M059J (cell line): ENCODE measurements at places on chromosomes 3 and 15. TPM values are rescaled to one million over a fixed set of nuclear protein-coding genes. Genes with fewer than 3 reads are reported as not detected.
A peak's percentile ranks its signal among the peaks of the same experiment; 100 is the strongest.

DNA sequence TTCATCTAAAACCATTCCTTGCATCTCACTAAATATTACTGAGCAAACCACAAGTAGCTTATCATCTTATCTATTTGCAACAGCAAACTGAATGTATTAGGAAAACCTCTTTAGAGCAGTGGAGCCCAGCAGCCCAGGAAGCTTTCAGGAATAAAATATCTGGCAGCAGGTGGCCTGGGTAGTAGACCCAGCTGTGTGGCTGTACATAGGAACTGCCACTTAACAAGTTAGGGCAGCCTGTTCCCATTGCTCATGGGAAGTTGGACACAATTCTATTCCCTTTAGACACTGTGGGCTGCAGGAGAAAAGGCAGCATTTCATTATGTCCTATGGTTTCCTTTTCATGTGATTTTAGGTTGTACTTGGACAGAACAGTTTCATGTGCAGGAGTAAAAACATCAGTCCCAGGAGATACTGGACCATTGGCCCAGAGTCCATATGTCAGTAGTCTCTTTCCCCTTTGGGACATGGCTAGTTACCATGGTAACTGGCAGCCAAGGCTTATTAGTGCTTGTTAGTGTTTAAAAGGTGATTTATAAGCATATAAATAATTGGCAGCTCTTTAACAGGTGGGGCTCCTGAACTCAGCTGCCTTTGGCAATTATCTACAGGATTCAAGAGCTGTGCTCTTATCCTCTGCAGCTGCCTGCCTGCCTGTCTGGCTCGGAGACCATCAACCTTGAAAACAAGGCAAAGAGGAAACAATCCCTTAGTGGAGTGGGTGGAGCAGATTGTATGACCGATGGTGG lies 28.9 kb upstream of the LSAMP start:
- no peak for DNase-seq

DNA sequence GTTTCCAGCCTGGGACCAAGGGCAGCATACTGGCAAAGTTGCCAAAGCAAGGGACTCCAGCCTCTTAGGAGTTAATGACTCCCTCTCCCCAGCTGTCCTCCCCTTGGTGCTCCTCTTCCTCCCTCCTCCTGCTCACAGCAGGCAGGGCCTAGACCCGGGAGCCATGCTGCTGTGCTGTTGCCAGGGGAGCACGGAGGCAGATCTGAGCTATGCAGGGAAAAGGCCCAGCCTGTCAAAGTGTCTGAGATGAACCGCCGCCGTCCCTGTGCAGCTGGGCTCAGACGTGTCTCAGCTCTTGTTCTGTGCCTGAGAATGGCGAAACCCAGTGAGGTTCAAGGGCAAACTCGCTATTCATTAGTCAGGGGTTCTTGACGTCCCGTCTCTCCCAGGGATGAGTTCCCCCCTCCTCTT lies 60.8 kb upstream of the POLG start:
- no peak for DNase-seq

DNA sequence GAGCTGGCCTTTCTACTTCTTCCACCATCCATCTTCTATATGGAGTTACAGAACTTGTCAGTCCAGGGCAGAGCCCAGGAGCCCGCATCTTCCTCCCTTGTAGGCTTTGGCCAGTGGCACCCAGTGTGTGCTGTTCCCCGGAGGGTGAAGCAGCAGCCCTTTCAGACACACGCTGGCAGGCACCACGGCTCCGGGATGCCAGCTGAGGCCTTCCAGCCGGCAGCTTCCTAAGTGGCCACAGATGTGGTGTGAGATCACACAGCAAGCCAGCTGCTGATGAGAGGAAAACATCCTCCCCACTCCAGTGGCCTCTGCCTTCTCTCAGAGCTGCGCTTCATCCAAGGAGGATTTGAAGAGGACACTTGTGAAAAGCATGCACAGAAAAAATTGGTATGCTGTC lies 24.1 kb downstream of the CRABP1 start:
- no peak for DNase-seq

- DNase-seq: no peak
These were observed 71.0 kb downstream of the EDEM1 start for GRCh38 chr3:5258526-5258925.

DNA sequence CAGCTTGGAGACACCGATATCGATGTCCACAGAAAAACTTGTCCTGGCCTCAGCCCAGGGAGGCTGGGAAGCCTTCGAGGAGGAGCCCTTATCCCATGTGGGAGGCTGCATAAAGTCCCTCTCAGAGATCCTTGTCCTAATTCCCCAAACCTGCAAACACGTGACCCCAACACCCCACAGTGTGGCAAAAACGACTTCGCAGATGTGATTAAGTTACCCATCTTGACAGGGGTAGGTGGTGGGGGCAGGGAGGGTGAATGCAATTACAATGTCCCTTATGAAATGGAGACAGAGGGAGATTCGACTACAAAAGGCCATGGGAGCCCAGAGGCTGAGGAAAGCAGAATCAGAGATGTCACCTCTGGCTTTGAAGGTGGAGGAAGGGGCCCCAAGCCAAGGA lies 2.3 kb upstream of the TLR9 start:
- no peak for DNase-seq

GRCh38 chr3:78791753-78792152 lies 976.0 kb downstream of the ROBO1 start:
- no peak for DNase-seq

DNA sequence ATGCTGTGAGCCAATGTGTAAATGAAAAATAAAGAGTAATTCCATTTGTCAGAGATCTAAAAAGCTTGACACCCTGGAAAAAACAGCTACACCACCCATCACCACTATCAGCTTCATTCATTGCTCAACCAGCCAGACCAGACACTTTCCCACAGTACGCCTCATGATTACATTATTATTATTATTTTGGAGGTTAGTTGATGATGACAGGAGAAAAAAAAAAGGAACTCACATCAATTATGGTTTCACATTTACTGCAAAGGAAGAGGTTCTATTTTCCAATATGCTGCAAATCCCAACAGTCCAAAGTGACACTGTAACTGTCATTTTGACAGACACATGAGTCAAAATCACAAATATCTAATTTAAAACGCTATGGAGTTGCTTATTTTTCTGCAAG lies 134.7 kb upstream of the TSC22D2 start:
- DNase-seq: no peak

DNA sequence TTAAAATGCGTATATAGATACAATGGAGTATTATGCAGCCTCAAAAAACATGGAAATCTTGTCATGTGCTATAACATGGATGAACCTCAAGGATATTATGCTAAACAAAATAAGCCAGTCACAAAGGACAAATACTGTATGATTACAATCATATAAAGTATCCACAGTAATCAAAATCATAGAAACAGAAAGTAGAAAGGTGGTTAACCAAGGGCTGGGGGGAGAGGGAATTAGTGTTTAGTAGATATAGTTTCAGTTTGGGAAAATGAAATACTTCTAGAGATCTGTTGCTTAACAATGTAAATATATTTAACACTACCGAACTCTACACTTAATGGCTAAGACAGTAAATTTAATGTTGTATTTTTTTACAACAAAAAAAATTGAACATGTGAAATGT lies 9.0 kb downstream of the TOP2B start:
- no peak for DNase-seq

GRCh38 chr3:195559723-195560409 lies 16.7 kb upstream of the PPP1R2 start:
- peak; percentile 47 for DNase-seq

- no peak for DNase-seq
These were observed 187.9 kb downstream of the SUCNR1 start for GRCh38 chr3:152061296-152061695.

- no peak for DNase-seq
These were observed 7.3 kb upstream of the CHCHD6 start for GRCh38 chr3:126696701-126697267.

- no peak for DNase-seq
These were observed 85.6 kb upstream of the ALDH1A3 start for GRCh38 chr15:100794008-100794407.

DNA sequence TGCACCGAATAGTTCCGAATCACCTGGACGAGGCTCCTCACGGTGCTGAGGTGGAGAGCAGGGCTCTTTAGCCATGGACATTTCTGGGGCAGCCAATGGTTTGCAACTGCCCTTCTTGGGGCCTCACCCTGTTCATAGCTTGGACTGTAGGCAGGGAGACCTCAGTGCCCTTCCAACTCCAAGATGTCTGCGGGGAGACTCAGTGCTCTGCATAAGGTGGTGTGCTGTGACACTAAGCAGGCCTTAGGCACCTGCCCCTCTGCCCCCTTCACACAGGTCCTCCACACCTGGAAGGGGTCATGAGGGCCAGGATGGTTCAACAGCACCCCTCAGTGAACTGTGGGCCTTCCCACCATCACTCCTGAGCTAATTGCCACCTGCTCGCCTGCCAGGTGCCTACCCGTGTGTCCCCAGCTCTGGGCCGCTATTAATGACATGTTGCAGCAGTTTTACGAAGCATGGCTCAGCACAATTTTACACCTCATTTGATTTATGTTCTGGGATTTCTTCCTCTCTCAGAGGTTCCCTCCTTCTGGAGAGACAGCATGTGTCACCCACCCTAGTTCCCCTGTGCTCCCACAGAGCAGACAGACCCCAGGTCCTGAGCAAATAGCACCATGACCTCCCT lies 101.2 kb upstream of the SMAD3 start:
- no peak for DNase-seq

DNA sequence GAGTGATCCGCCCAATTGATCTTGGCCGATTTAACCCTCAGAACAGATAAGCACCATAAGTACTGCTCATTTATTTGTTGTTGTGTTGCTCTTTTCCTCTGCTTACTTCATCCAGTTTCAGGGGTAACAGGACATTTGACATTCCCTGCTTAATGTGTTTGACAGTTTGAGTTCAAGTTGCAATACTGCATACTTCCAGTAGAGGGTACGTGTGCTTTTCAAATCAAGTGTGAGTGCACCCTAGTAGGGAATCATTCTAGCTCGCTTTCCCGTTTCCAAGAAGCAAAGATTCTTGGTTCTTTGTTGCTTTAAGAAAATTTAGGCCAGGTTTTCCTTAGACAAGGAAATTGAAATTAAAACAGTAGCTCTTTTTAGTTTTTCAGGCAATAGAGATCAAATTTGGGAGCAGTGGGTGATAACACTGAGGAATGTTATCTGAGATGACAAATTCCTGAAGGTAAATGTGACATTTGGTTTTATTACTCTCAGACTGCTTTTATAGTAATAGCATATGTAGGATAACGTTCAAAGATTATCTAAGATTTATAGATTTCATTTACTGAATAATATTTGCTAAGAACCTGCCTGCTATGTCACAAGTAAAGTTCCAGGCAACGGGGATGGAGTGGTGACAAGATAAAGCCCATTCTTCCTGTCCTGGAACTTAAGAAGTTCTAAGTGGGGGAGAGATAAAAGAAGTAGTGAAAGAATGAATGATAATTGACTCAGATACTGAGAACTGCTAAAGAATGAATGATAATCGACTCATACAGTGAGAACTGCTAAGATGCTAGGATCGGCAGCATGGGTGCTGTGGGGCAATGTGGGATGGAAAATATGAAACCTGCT lies 73.3 kb downstream of the SYNPR start:
- DNase-seq: peak; percentile 47

DNA sequence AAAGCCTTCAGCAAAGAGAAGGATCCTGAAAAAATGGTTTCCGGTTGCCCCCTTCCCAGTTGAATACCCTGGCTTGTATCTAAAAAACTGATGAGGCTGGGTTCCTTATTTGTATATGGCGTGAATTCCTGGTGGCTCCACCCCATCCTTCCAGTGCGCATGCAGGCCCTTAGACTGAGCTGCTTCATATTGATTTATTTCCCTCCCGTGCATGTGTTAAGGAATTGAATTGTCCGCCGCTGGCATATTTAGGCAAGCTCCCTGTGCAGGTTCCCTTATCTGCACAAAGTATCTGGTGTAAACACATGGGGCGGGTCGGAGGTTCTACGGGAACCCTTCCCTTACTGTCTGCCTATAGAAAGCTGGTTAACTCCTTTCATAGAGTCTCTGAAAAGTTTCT lies 362.4 kb downstream of the FEZF2 start:
- DNase-seq: no peak

DNA sequence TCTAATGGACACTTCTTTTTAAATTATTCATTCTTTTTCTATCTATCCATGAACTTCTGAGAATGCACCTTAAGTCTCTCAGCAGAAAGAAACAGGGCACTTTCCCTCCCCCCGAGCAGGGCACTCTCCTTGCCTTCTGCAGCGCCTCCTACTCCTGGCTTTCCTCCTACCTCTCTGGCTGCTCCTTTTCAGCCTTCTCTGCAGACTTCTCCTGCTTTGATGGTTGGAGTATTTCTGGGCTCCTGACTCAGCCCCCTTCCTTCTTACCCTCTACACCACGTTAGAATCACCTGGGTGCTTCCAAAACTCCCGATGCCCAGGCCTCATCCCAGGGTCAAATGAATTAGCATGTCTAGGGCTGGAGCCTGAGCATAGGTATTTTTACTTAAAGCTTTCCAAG lies 3.4 kb downstream of the SCN5A start:
- DNase-seq: no peak

- no peak for DNase-seq
These were observed 50.2 kb downstream of the HHLA2 start for GRCh38 chr3:108346301-108347227.

DNA sequence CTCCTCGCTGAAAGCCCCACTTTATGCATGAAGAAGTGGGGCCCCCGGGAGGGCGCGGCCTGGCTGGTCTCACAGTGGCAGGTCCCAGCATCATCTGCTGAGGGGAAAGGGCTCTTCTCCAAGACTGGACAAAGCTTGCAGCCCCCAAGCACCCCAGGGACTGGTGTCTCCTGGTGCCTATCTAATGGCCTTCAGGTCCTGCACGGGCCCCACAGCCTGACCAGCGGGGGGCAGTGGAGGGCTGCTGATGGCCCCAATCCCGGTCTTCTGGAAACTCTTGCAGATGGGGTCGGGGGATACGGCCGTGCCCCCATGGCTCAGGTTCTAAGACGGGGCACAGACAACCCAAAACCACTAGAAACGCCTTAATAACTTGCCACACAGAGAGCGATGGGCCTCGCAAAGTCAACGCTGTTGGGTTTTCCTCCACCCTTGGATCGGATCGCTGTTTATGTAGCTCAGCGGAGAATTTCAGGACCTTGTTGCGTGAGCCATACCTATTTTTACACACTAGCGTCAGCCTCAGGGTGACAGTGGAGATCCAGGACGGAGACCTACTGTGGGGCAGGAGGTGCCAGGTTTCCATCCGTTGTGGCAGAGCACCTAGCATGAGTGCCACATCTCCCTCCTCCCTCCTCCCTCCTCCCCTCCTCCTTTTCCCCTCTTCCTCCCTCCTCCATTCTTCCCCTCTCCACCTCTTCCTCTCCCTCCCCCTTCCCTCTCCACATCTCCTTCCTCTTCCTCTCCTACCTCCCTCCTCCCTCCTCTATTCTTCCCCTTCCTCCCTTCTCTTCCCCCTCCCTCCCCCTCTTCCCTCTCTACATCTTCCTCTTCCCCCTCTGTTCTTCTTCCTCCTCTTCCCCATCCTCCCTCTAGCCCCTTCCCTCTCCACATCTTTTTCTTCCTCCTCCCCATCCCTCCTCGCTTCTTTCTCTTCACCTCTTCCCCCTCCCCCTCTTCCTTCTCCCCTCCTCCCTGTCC lies 79.3 kb upstream of the ALDH1L1 start:
- no peak for DNase-seq

- no peak for DNase-seq
These were observed 53.0 kb upstream of the HES1 start for GRCh38 chr3:194082743-194083636.

USP19 gene
- 13.1 and 34.5 TPM in 2 replicates for total RNA-seq

FAM81A gene
- total RNA-seq: 1.1 and 3.3 TPM in 2 replicates

LMAN1L gene
- not detected in 2 replicates for total RNA-seq

REC114 gene
- not detected in 2 replicates for total RNA-seq

ANKUB1 gene
- not detected in 2 replicates for total RNA-seq

GOLGA8T gene
- not detected in 2 replicates for total RNA-seq

SLC28A1 gene
- not detected in 2 replicates for total RNA-seq
